Urothelium cell line (cell line): ENCODE measurements at places on chromosomes 4 and X.

DNA sequence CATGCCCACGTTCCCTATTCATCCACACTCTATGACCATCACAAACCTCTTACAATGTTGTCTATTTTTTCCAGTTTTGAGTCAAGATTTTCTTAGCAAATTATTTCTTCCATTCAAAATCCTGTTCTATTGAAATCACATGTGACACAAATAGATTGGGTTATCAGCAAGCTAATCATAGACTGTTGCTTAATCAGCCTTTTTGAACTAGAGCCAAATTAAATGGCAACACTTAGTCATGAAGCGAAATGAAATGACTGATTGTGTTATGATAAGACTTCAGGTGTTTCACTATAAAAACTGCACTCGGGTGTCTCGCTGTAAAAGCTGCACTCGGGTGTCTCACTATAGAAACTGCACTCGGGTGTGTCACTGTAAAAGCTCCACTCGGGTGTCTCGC lies 890.0 kb upstream of the FRG1 start:
- no peak for DNase-seq

DNA sequence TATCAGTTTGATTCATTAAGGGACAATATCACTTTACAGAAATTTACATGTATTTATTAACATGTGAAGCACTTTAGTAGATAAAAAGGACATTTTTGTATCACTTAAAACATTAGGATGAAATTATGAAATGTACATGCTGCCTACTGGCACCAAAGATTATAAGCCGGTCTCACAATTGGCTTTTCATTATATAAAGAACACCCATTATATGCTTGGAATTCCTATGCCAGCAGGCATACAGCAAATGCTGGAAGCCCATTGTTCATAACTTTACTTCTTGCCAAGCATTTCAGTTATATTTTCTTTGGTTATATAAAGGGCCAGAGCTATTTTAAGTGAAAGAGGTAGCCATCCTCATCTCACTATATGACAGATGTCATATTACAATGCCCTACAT lies 145.9 kb downstream of the DMD start:
- no peak for DNase-seq

GRCh38 chrX:1481636-1482529 lies 29.2 kb upstream of the ASMTL start:
- DNase-seq: peak; percentile 31

DNA sequence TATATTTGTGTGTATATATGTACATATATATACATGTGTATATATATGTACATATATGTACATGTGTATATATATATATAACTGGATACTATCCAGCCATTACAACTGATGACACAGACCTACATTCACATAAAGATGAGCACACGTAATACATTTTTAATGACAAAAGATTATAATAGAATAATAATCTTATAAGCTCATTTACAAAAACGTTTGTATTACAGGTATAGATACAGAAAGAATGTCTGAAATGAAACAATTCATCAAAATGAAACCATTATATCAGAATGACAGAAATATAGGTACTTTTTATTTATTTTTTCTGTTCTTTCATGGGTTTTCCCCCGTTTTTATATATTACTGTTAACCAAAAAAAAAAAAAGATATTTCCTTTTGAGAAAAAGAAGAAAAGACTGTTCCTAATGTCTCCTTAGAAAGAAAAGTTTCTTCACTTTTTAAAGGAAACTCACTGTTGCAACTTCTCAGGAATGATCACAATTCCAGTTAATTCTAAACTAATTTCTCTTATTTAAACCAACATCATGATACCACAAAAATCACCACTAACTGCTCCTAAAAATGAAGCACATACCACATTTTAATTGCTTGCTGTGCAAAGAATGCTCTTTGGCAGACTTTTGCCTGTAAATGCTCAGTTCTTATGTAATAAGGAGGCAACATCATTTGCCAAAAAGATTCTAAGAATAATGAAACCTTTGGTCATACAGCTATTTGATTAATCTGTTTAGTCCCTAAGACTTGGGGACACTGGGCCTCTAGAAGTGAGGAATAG lies 18.9 kb downstream of the LEF1 start:
- no peak for DNase-seq

- DNase-seq: no peak
Observed at GRCh38 chrX:17464194-17464593, 89.2 kb downstream of the NHS start.

DNA sequence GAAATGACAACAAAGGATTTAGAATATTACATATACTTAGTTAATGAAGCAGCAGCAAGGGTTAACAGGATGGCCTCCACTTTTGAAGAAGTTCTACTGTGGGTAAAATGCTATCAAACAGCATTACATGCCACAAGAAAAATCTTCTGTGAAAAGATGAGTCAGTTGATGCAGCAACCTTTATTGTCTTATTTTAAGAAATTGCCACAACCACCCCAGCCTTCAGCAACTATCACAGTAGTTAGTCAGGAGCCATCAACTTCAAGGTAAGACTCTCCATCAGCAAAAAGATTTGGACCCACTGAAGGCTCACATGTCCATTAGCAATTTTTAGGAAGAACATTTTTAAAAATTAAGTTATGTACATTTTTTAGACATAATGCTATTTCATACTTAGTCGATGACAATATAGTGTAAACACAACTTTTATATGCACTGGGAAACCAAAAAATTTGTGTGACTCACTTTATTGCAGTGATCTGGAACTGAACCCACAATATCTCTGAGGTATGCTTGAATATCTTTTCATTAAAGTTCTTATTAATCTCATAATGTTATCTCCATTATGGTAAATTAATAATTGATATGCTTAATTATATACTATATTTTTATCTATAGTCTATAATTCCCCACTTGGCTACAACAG lies 81.2 kb downstream of the SPCS3 start:
- peak; percentile 23 for DNase-seq

- DNase-seq: no peak
Observed at GRCh38 chrX:141320801-141321200, 78.5 kb upstream of the SPANXC start.

DNA sequence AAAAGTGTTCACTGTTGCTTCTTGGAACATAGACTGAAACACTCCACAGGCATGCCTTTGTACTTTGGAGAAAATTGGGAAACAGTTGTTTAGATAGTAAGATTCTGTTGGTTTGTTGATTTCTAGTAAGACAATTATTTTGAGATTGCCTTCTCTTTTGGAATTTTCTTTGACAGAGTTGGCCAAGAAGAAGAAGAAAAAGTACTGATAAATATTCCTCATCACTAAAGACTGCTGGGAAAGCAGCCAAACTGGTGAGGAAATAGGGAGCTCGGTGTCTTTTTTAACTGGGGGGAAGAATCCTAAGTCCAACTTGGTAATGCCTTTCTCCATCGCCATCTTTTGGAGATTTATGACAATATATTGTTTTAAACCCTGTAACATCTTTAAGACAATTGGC lies 370.7 kb downstream of the GPAT3 start:
- no peak for DNase-seq

- DNase-seq: no peak
Observed at GRCh38 chr4:112182604-112183003, 37.4 kb downstream of the FAM241A start.

DNA sequence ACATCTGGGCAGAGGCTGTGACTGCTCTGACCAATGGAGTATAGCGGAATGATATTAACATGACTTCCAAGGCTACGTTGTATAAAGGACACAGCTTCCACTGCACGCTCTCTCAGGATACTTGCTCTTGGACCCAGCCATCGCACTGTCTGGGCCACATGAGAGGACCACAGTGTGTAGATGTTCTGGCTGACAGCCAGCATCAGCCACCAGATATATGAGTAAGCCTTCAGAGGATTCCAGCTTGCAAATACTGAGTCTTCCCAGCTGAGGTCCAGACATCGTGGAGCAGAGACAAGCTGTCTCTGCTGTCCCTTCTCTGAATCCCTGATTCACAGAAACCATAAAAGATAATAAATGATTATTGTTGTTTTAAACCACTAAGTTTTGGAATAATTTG lies 146.8 kb upstream of the USP9X start:
- peak; percentile 18 for DNase-seq

DNA sequence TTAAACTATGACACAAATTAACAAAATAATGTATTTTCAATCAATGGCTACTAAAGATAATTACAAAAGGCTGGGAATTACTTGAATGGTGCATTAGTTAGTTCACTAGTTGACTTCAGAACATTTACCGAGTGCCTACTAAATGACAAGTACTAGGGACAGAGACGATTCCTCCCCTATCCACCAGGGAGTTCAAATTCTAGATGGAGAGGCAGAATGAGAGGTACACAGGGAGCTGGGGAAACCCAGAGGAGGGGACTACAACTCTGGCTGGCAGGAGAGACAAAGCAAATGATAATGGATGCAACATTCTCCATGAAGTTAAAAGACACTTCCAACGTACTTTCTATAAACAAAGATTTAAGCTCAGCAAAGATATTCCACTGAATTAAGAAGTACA lies 43.1 kb upstream of the MCF2 start:
- no peak for DNase-seq

GRCh38 chr4:146229406-146229805 lies 15.1 kb downstream of the REELD1 start:
- DNase-seq: no peak

DNA sequence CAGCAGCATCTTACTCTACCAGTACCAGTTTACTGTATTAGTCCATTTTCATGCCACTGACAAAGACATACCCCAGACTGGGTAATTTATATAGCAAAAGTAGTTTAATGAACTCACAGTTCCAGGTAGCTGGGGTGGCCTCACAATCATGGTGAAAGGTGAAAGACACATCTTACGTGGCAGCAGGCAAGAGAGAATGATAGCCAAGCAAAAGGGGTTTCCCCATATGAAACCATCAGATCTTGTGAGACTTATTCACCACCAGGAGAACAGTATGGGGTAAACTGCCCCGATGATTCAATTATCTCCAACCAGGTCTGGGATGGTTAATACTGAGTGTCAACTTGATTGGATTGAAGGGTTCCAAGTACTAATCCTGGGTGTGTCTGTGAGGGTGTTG lies 69.3 kb downstream of the YIPF6 start:
- DNase-seq: no peak

- DNase-seq: peak; percentile 23
Observed at GRCh38 chr4:146522869-146523205, 1.1 kb upstream of the SLC10A7 start.

DNA sequence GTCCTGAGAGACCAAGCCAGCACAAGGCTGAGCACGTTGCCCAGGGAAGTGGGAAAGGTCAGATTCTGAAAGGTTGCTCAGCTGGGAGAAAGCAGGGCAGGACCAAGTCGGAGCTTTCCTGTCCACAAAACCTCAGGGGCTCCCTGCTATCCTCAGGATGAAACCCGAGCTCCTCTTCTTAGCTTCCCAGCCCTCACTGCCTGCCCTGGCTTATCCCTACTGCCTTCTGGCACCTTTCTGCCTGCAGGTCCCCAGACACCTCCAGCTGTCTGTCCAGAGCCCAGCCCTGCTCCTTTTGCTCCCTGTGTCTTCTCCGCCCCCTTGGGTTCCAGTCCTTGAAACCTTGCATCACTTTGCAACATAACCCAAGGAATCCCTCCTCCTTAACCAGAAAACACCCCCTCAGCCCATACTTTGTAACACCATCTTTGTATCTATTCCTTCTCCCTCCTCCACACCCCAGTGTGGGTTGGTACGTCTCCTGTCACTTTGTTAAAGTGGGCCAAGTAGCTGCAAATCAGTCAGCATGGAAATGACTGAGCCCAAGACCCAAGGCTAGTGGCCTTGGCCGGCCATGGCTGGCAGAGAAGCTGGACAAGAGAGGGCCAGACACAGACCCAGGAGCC lies 20.0 kb upstream of the PRRG3 start:
- no peak for DNase-seq

- no peak for DNase-seq
Observed at GRCh38 chrX:71195964-71196649, 26.9 kb upstream of the GJB1 start.

GRCh38 chr4:185892165-185892564 lies 80.2 kb upstream of the SORBS2 start:
- no peak for DNase-seq

- DNase-seq: peak; percentile 80
Observed at GRCh38 chr4:103996637-103997036, 276.9 kb upstream of the TACR3 start.

GRCh38 chr4:105568584-105568983 lies 16.2 kb downstream of the ARHGEF38 start:
- DNase-seq: no peak

DNA sequence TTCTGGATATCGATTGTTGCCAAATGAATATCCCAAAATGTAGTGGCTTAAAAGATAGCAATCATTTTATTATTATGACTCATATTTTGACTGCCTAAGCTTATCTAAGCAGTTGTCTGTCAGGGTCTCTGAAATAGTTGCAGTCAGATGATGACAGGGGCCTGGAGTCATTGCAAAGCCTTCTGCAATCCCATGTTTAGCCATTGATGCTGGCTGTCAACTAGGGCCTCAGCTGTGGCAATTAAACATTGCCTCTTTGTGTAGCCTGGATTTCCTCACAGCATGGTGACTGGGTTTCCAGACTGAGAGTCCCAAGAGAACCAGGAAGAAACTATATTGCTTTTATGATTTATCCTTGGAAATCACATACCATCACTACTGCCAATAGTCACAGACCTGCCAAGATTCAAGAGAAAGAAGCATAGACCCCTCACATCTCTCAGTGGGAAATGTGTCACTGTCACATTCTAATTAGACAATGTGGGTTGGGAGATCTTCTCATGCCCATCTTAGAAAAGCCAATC lies 227.3 kb upstream of the NOCT start:
- DNase-seq: no peak

DNA sequence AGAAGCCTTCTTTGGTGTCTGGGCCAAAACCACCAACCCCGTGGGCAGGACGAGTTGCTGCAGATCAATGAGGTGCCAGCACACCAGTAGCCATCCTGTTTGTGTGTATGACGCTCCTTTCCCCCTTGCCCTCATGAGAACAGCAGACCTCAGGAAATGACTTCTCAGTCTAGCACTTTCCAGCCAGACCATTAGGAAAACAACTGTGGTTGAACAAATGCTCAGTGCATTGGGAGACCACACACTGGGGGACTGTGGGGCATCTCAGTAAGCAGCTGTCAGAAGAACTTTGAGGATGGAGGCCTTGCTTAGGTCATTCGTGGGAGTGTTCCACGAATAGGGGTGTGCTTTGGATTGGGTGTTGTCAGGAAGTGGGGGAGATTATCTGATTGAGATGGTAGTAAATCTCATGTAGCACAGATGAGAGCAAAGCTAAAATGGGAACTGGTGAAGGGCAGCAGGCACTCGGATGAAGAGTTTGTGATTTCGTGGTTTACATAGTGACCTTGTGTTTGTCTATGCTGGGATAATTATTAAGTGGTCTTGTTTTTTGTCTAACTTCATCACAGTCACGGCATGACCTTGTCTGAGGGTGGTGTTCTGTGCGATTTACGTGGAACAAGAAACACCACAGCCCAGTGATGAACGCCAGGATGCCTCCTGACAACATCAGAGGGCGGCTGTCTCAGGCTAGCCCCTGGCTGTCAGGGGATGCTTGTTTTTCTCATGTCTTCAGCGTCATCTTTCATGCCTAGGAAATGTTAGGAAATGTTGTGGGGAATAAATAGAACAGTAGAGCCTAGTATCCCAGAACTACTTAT lies 70.1 kb downstream of the USP46 start:
- no peak for DNase-seq

- no peak for DNase-seq
Observed at GRCh38 chr4:69640289-69640688, 847 bp upstream of the UGT2A2 start.
